Stimulated activated CD8-positive, alpha-beta memory T cell treated with anti-CD3 and anti-CD28 coated beads, Interleukin-4, amount 100 ng/mL, for 1 hour (primary cell): ENCODE measurements at places on chromosomes 6 and 20.

DNA sequence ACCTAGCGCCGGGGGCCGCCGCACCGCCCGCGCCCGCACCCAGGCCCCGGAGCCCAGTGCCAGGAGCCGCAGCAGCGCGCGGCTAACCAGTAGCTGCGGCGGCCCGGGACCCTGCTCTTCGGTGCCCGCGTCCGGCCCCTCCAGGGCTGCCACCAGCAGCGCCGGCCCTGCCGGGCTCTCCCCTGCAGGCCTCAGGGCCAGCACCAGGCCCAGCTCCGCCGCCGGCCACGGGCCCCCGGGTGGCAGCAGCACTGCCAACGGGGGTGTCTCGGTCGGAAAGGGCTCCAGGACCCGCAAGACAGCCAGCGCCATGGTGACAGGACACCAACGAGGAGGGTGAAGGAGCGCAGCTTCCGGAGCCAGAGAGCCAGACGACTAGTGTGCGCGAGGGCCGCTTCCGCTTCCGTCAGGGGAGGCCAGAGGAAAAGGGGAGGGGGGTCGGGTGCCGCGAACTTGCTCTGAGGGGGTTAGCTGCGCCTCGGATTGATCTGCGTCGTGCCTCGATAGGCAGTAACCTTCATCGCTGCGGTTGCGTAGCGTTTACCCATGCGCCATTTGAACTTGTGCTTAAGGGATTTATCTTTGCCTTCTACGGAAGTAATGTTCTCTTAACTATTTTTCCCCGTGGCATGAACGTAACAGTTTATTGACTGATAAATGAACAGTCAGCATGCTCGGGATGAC lies at the start of gene PEX6:
Gene PEX6, minus strand, starts transcription at position 343 of the 684 bp plus-strand sequence. Its CDS starts 31 bp downstream, at position 312.
- peak; percentile 85 for DNase-seq

- DNase-seq, result no peak
Measured at GRCh38 chr20:17061715-17062114, 165.1 kb upstream of the PCSK2 start.

GRCh38 chr6:49535795-49536194 lies 14.7 kb upstream of the C6orf141 start:
- DNase-seq, result no peak

GRCh38 chr6:168674595-168674994 lies 233.6 kb downstream of the SMOC2 start:
- DNase-seq, result no peak

- no peak for DNase-seq
Measured at GRCh38 chr20:31833931-31834521, 11.4 kb downstream of the FOXS1 start.

- no peak for DNase-seq
Measured at GRCh38 chr6:338815-339262, 46.6 kb downstream of the DUSP22 start.

DNA sequence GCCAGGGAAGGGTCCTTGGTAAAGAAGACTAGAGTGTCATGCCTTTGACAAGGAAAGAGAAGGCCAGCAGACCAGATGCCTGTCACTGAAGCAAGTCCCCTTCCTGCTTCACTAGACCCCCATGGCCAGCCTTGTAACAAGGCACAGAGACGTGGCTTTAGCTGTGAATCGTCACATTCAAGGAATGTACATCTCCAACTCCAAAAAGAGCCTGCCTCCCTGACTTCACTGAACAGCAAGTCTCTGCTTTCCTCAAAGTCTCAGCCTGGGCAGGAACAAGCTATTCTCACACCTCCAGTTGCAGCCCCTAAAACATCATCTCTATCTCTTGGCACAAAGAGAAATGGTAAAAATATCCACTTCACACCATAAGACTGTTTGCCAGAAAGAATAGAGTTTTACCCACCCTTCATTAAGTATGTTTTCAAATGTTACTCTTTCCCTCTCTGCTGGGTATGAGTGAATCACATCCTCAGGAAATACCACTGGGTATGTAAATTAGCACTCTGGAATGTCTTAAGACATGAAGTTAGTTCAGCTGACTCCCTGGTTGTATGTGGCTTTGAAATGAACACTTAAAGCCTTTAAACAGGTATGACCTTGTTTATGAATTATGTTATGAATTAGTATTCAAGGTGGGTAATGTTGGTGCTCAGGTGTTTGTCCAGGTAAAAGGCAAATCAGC lies 46.4 kb upstream of the NT5E start:
- no peak for DNase-seq

DNA sequence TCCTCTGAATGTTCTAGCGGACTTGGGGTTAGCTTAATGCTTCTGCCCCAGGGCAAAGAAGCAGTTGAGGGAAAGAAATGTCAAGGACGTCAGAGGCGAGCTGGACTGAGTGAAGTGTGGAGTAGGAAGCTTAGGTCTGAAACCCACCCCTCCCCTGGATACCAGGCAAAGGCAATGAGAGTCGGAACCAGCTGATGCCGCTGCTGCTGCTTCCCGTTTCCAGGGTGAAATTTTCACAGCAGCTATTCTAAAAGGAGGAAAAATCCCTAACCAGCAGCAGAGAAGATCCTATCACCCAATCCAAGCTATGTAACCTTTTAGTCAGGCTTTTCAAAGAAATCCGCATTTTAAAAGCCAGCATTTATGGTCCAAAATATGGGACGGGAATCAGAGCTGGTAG lies 564.3 kb downstream of the LMBRD1 start:
- DNase-seq, result no peak

- no peak for DNase-seq
Measured at GRCh38 chr20:17317341-17317740, 90.5 kb downstream of the PCSK2 start.

DNA sequence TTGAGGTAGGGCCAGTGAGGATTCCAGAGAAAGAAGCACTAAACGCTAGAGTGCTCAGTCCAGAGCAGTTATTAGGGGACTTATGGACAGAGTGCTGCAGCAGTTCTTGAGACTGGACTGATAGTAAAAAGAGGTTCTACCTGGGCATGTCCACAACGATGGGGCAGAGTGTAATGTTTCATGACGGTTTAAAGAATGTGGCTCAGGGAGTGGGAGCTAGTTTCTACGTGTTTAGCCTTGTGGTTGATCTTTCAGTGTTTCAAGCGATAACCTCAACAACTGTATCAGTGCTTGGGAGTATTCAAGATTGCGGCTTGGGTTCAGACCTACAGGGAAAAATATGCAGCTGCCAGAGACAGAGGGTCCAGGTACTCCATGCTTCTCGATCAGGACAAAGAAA lies 67.1 kb downstream of the TULP4 start:
- no peak for DNase-seq

DNA sequence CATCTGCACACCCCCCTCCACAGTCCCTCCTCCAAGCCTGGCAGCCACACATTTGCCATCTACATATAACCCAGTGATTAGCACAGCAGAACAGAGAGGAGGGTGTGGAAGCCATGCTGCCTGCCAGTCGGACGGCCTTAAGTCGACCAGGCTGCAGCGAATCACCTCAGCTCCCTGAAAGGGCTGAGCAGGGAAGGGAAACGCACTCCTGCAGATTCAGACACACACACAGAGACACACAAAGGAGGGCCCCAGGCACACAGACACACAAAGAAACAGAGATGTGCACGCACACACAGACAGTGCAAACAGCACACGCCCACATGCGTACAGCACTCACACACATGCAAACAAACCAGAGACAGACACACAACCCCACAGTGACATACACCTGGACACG lies 11.2 kb upstream of the SIRPA start:
- DNase-seq, result no peak

- no peak for DNase-seq
Measured at GRCh38 chr20:18288749-18289267, 481 bp downstream of the ZNF133 start.

DNA sequence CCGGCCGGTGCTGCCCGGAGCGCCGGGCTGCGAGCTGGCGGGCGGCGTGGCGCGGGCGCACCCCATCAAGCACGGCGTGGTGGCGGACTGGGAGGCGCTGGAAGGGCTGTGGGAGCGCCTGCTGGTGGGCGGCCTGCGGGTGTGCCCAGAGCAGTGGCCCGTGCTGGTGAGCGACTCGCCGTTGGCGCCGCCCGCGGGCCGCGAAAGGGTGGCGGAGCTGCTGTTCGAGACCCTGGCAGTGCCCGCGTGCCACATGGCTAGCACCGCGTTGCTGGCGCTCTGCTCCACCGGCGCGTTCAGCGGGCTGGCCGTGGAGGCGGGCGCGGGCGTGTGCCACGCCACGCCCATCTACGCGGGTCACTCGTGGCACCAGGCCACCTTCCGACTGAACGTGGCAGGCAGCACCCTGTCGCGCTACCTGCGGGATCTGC lies 517 bp downstream of the ACTL10 start:
- no peak for DNase-seq

GRCh38 chr20:645318-646106 lies 7.5 kb downstream of the SRXN1 start:
- DNase-seq, result peak; percentile 37

- no peak for DNase-seq
Measured at GRCh38 chr6:51983564-51983963, 103.8 kb downstream of the PKHD1 start.

DNA sequence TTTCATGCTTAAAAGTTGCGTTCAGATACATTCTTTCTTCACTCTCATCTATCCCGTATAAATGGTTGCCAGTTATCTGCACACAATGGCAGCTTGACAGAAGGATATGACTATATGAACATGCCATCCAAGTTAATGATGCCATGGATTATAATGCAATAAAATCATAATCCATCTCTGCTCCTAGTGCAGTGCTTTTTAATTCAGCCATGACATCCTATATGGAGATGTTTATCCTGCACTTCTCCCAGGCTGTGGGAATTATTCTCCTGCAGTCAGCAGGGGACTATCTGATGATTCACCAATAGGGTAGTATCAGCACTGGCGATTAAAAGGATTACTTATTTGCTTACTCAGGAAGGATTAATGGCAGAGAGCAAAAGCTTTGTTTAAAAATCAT lies 273.8 kb downstream of the SAMD5 start:
- DNase-seq, result no peak

- DNase-seq, result peak; percentile 31
Measured at GRCh38 chr20:46174469-46175126, 56.5 kb downstream of the CD40 start.

DNA sequence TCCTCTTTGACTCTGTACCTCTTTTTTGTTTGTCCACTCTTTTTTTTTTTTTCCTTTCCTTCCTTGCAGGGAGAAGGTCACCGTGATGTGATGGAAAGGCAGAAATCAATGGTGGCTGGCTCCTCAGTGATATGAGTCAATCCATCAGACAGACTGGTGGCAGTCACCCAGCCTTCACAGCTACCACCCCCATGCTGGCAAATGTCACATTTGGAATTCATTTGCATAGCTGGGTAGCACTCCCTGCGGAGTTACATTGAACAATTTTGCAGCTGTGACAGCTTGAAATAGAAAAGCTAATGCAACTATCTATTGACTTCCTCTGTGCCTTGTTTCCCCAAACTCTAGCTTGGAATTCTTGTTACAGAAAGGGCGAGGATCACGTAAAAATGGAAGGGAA lies 668.4 kb downstream of the C6orf118 start:
- no peak for DNase-seq

DNA sequence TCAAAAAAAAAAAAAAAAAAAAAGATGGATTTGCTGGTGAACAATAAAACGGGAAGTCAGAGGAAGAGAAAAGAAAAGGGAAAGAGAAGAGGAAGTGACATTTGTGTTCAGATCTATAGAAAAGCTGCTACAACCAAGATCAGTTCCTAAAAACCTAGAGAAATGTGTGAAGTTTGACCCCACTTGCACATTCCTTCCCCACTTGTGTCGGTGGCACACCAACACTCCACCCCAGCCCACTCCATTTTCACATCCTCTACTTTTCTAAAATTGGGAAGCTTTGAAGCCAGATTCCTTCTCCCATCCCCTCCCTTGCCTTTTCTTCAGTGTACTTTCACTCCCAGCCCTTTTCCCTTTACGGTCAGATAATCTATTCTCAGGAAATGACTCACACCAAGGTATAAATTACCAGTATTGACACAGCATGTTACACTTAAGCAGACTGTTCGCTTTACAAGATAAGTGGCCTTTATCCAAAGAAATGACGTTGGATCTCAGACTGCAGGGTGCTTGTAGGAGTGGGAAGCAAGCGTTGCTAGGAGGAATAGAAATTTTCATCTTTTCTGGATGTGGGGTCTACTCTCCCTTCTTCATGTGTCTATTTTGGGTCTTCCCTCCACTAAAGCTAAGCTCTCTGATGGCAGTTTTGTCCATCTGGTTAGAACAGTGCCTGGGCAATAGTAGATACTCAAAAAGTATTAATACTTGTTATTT lies 92.5 kb upstream of the ADGRF1 start:
- DNase-seq, result no peak

DNA sequence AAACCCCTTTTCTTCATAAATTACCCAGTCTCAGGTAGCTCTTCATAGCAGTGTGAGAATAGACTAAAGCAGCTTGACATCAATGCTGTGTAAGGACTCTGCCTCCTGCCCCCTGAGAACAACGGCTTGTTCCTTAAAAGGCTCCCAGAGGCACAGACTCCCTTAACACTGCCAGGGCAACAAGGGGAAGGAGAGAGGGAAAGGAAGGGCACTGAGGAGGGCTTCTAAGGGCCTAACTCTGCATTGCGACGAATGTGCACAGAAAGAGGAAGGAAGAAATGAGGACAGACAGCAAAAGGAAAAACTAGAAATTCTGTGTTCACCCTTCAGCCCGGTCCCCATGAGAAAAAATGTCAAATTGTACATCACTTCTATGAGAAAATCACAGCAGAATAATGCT lies 74.0 kb downstream of the AGPAT4 start:
- no peak for DNase-seq

- no peak for DNase-seq
Measured at GRCh38 chr6:109521080-109521479, 38.1 kb upstream of the ZBTB24 start.

- no peak for DNase-seq
Measured at GRCh38 chr6:100376103-100376502, 88.6 kb downstream of the SIM1 start.
